Activated gamma-delta T cell treated with anti-CD3 and anti-CD28 coated beads, Interleukin-2, amount 50 U/mL, for 16 hours (primary cell): ENCODE measurements at places on chromosomes 4 and X.

- DNase-seq: no peak
Observed at GRCh38 chrX:30949554-30949953, 60.5 kb upstream of the TAB3 start.

GRCh38 chr4:121217351-121217750 is 53.2 kb upstream of the TNIP3 start:
- no peak for DNase-seq

DNA sequence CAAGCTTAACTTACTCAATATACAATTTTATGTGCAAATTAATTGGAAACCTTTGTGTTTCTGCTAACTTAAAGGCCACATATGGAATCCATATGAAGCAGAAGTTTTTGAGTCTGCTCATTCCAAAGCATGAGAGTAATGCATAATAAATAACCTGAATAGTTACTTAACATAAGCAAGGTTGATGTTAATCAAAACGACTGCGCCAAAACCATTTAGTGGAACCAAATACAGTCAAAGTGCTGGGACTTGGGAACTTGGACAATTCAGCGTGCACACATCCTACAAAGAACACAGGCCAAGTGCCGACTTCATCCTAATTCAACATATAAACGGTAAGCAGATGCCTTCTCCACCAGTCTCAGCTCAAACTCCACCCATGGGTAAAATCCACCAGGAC is 17.0 kb downstream of the TSPAN5 start:
- no peak for DNase-seq

- DNase-seq: no peak
Observed at GRCh38 chr4:125168531-125168930, 146.2 kb upstream of the FAT4 start.

DNA sequence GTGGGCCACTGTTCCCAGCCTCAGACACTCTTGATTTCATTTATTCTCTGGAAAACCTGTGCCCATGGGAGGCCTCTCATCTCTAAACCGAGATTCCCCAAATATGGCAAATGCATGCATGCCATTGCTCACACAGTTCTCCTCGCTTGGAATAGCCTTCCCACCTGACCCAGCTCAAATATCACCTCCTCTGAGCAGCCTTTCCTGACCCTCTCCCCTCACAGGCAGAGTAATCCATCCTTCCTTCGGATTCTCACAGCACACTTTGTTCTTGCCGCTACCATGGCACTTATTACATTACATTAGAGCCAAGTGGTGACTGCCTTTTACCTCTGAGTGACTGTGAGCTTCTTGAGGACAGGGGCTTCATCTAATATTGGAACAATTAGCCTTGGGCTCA is 209.5 kb downstream of the HS6ST2 start:
- no peak for DNase-seq

GRCh38 chr4:13325744-13326143 is 158.4 kb downstream of the RAB28 start:
- DNase-seq: no peak

DNA sequence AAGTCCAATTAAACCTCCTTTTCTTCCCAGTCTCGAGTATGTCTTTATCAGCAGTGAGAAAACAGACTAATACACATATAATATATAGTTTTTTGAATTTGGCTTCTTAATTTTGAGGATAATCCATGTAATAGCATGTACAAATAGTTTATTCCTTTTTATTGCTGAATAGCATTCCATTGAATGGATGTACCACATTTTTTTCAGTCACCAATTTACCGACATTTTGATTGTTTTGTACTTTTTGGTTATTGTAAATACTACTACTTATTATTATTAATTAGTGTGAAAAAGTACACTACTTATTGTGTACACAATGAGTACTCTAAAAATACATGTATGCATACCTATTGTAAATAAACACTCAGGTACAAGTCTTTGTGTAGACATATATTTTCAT is 42.3 kb upstream of the ANXA10 start:
- DNase-seq: no peak

GRCh38 chr4:17667653-17668201 is 53.3 kb downstream of the MED28 start:
- DNase-seq: no peak

GRCh38 chr4:119525005-119525749 is 103.4 kb downstream of the PDE5A start:
- no peak for DNase-seq

DNA sequence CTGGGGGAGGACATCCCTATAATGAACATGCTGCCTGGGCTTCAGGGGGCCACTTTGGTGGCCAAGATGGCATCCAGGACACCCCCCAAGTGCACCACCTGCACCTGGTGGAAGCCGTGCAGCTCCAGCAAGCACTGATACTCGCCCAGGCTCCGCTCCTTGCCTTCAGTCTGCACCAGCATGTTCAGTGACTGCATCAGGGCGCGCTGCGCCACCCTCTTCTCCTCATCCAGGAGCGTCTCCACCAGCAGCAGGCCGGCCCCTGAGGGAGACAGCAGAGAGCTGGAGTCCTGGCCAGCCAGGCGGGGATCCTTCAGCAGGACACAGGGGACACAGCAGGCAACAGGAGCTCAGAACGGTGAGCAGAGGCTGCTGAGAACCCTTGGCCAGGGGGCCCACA is 11.3 kb upstream of the SLC25A6 start:
- no peak for DNase-seq

- DNase-seq: no peak
Observed at GRCh38 chr4:7417639-7418038, 17.1 kb downstream of the PSAPL1 start.

GRCh38 chr4:174457468-174457867 is 64.8 kb downstream of the HPGD start:
- no peak for DNase-seq

DNA sequence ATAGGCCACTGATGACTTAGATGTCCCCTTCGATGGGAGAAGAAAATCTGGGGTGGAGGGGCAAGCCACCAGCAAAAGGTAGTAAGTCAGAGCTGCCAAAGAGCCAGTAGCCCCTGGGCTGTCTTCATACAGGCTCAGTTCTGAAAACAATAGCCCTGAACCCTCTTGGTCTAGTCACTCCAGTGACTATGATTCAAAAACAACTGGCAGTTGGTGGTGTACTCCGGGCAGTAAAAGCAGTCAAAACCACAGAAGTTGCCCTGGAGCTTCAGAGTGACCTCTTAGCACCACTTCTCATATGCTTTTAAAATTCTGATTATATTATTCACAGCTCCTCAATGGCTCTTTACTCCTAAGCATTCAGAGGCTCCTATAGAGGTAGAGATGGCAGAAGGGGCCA is 164.3 kb upstream of the MAMLD1 start:
- DNase-seq: no peak

DNA sequence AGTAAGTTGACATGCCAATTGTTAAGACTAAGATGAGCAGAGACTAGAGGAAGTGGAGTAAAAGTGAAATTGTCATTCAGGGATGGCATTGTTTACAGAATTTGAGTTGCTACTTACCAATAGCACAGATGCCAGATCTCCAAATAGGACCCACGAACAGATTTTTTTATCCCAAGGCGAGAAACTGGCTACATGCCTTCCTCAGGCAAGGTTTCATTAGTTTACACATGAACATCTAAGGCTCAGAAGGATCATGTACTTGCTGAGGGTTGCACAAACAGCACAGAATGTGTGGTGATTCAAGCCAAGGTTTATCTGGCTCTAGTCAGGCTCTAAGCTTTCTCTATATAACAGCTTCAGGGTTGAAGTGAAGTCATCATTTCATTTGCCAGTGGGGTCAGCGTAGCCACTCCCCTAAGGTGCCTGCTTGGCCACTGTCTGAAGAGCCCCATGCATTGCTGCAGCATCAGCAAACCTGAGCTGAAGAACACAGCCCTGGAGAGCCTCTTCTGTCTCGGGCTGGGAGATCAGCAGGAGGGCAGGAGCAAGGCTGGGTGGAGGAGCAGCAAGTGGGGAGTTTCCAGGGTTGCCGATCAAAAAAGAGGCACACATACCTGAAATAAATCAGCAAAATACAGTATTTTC is 193.0 kb upstream of the LCORL start:
- no peak for DNase-seq

DNA sequence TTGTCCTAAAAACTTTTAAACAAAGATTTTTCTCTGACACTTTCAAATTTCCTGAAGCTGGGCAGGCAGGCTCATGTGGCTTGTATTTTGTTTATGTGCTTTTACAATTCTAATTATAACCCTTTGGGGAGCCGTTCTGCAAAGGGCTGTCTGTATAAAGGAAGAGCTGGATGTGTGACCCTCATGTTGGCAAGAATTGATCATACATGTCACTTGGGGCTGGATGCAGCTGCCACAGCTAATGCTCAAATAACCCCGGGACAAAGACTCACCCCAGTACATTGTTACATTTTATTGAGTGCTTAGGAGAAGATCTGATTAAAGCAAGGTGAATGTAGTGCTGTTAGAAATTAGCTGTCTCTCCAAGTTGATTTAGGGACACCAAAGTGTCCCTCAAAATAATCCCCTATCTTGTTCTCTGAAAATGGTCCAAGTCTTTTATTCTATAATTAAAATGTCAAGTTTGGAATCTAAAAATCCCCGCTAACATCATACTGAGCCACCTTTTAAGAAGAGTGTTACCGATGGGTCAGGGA is 13.0 kb upstream of the DAPP1 start:
- DNase-seq: no peak

GRCh38 chr4:147913137-147913536 is 181.2 kb downstream of the ARHGAP10 start:
- no peak for DNase-seq

DNA sequence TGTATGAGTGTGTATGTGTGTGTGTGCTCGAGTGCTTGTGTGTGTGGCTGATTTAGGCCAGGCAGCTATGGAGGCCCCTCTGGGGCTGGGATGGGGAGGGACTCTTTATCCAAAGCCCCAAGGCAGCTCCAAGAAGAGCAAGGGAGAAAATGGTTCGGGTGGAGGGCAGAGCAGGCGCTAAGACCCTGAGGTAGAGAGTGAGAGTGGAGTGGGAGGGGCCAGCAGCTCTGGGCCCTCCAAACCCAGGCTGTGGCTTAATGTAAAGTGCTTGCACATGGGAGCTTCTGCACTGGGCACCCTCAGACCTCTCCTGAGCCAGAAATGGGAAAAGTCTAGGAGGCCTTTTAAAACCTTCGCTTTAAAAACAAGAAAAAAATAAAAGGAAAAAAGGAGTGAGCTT is 233.5 kb upstream of the PSAPL1 start:
- no peak for DNase-seq

DNA sequence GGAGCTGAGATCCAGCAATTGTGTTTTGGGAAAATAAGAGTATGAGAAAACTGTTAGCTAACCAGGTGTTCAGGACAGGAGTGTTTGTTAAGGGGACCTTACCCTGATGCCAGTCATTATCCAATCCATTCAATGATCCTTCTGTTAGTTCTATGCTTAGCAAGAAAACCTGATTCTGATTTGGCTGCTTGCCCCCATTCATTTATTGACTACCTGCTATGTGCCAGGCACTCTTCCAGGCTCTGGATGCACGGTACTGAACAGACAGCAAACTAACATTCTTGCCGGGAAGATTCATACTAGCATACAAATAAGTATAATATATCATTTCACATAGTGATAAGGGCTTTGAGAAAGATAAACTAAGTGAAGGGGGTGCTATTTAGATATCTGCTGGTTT is 1.0 kb upstream of the MECP2 start:
- DNase-seq: no peak

- DNase-seq: no peak
Observed at GRCh38 chrX:12974305-12974795, 560 bp upstream of the TMSB4X start.

DNA sequence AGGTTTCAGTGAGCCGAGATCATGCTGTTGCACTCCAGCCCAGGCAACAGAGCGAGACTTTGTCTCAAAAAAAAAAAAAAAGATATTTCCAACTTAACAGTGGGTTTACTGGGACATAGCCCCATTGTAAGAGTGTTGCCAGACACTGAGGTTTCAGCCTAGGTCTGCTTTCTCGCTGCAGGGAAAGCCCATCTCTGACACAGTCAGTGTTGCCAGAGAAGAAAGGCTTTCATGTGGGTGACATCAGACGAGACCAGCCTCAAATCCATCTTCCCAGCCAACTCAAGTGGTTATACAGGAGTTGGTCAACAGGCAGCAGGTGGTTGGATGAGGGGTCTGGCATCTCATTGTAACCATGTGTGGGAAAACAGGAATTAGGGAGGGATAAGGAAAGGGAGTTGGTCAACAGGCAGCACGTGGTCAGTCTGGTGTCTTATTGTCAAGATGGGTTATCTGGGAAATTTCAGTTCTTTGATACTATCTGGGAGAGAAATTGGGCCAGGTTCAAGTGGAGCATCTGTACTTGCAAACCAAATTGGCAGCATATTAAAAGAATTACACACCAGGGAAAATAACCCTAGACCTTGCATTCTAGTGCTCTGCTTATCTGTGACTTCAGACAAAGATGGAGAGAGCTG is 41.1 kb downstream of the NELFA start:
- no peak for DNase-seq

DNA sequence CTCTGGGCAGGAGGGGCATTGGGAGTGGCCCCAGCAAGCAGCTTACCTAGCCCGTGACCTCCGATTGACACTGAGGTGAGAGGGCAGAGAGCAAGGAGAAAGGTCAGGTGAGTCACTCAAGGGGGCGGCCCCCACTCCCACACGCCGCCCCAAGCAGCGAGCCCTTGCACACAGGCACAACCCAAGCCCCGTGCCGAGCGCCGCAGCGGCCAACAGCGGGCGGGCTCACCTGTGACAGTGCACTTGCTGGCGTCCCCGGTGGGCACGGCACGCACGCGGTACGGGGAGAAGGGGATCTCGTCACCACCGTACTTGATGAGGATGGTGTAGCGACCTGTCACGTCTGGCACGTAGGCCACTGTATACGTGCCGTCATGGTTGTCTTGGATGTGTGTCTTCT is 17.2 kb downstream of the FLNA start:
- no peak for DNase-seq

DNA sequence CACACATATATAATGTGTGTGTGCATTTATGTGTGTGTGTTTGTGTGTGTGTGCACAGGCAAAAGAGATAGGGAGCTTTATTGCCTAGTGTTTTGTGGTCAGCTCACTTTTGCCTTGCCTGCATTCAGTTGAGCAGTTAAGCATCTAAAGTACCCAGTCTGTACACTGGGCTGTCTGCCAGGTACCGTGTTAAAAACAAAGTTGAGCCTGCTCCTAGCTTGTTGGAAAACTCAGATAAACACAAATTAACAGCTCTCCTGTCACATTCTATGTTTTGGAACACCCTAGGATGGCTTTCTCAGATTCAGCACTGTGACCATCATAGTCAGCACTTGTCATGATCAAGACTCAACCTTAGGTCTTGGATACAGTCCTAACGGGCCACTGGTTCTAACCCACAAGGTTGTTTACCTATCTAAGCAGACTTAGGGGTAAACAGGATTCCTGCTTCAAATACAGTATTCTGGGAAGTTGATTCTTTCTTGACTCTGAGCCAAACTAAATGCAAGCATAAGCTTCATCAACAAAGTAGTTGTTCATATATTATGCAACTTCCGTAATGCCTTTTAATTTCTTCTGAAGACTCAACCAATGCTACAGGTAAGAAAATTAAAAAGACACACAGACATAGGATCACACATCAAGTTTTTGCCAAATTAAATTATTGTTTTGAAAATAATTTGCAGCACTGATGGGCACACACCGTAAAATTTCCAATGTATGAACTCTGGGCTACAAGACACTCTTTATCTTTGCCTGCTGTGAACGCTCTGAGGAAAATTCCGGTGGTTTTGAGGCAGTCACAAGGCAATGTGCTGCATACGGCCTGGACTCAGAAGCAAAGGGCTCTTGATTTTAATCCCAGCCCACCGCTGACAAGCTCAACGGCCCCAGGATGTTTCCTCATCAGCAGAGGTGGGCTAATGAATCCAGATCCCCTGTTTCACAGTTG is 11.3 kb upstream of the CD99 start:
- DNase-seq: no peak

GRCh38 chr4:121226362-121226761 is 62.2 kb upstream of the TNIP3 start:
- DNase-seq: no peak
